ENCODE measurements at places on chromosomes 7 and 10.

GRCh38 chr7:74164985-74165456 lies 9.1 kb upstream of the EIF4H start:
- no peaks in the 10 kb centered on the region for H3K27me3 ChIP-seq
- no peaks in the 10 kb centered on the region for H3K4me1 ChIP-seq
- no peak overlapping the region for H3K4me3 ChIP-seq
- H3K36me3 ChIP-seq: no peaks in the 10 kb centered on the region
- no peak overlapping the region for H3K27ac ChIP-seq
- no peak for DNase-seq

DNA sequence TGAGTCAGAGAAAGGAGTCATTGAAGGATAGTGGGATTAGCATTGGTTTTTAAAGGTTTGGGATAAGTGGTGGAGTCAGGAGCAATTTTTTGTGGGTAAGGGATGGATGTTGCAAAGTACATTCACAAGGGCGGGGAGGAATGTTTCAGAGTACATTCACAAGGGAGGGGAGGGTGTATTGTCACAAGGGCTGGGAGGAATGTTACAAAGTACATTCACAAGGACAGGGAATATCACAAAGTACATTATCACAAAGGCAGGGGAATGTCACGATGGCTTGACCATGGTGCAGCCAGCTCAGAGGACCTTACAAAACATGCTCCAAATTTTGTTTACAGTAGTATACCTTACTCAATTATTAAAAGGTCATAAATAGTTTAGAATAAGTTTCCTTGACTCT lies 30.3 kb downstream of the C1GALT1 start:
- peaks cover 5% of the 10 kb centered on the region for H3K4me1 ChIP-seq
- no peak overlapping the region for H3K4me3 ChIP-seq
- DNase-seq: no peak

DNA sequence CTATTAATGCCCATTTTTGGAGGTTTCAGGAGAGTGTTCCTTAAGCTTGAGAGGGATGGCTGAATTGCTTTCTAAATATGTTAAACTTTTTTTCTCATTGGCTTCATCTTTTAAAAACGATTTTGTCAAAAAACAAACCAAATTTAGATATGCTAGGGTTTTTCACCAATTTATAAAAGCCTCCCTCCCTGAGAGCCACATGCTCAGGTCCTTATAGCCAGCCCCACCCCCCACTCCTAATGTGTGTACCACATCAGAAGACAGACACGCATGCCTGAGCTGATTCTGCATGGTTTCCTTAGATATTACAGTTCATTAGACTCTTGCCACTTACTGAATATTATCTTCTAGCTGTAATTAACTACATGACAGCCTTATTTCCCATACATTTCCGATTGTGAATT lies 2.0 kb downstream of the CUL1 start:
- H3K4me1 ChIP-seq: peaks cover 61% of the 10 kb centered on the region
- no peak for DNase-seq
- H3K36me3 ChIP-seq: no peaks in the 10 kb centered on the region
- no peaks in the 10 kb centered on the region for H3K27me3 ChIP-seq

GRCh38 chr10:85786401-85786899 lies 580.1 kb downstream of the GRID1 start:
- H3K4me3 ChIP-seq: no peak overlapping the region
- no peaks in the 10 kb centered on the region for H3K4me1 ChIP-seq
- H3K27me3 ChIP-seq: no peaks in the 10 kb centered on the region
- H3K27ac ChIP-seq: no peak overlapping the region
- no peak for DNase-seq

GRCh38 chr7:127812540-127812939 lies 160.5 kb downstream of the SND1 start:
- DNase-seq: no peak
- H3K27ac ChIP-seq: no peak overlapping the region
- H3K4me3 ChIP-seq: no peak overlapping the region

- H3K4me1 ChIP-seq: peaks cover 80% of the 10 kb centered on the region
- peak overlapping the region; percentile 90 for H3K4me3 ChIP-seq
- no peaks in the 10 kb centered on the region for H3K27me3 ChIP-seq
Measured at GRCh38 chr10:124743191-124744101, 732 bp downstream of the FAM53B start.

GRCh38 chr7:14888962-14889361 lies 13.6 kb downstream of the DGKB start:
- no peak overlapping the region for H3K4me3 ChIP-seq
- no peak for DNase-seq
- no peaks in the 10 kb centered on the region for H3K36me3 ChIP-seq
- no peaks in the 10 kb centered on the region for H3K4me1 ChIP-seq
- no peak overlapping the region for H3K27ac ChIP-seq

GRCh38 chr7:145928937-145929336 lies 187.7 kb upstream of the CNTNAP2 start:
- H3K4me3 ChIP-seq: no peak overlapping the region
- no peaks in the 10 kb centered on the region for H3K27me3 ChIP-seq
- no peaks in the 10 kb centered on the region for H3K4me1 ChIP-seq

DNA sequence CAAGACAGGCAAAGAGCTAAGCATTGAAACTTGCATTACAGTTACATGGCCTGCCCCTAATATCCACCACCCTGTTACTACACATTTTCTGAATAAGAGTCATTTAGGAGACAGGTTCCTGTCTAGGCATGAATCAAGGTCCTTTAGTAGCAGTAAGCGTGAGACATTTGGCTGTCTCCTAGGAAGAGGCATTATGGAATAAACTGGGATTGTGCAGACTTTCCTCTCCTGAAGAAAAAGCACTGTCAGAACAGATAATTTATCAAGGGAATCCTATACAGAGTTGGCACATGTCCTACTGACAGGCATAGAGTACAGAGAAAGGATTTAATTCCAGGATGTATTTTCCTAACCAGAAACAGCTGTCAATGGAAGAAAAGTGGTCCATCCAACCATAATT lies 111.9 kb downstream of the INHBA start:
- no peak overlapping the region for H3K27ac ChIP-seq
- DNase-seq: no peak
- H3K4me1 ChIP-seq: no peaks in the 10 kb centered on the region
- no peaks in the 10 kb centered on the region for H3K36me3 ChIP-seq

DNA sequence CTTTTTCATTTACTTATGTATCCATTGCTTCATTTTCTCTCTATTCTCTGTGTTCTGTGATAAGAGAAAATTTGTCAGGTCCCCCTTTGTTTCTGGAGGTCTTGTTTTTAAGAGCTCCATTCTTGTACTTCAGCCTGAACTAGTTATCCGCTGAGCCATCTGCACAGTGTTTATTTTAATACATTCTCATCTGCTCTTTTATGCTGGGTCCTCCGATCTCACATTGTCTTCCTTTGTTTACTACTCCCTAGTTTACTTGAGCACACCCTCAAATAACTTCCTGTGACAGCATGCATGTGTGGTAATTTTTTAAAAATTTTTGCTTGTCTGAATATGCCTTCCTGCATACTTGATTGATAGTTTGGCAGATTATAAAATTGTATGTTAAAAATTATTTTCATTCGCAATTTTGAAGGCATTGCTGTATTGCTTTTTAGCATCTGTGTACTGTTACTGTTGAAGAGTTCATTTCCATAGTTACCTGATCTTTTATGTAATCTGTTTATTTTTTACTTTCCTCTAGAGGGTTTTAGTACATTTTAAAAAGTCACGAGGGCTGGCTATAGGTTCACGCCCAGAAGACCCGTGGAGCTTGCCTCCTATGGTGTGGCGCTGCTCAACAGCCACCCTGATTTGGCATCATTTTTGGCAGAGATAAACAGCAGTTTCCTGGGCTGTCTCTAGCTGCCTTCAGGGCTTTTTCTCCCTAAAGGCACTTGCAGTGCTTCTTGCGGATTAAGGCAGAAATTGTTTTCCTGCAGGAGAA lies 31.9 kb downstream of the RSBN1L start:
- peaks cover 23% of the 10 kb centered on the region for H3K4me1 ChIP-seq
- peak overlapping the region; percentile 74 for H3K27ac ChIP-seq
- no peaks in the 10 kb centered on the region for H3K36me3 ChIP-seq

GRCh38 chr7:106599343-106599698 lies 61.6 kb downstream of the CCDC71L start:
- no peaks in the 10 kb centered on the region for H3K4me1 ChIP-seq
- no peaks in the 10 kb centered on the region for H3K36me3 ChIP-seq
- no peak overlapping the region for H3K27ac ChIP-seq
- H3K4me3 ChIP-seq: no peak overlapping the region

DNA sequence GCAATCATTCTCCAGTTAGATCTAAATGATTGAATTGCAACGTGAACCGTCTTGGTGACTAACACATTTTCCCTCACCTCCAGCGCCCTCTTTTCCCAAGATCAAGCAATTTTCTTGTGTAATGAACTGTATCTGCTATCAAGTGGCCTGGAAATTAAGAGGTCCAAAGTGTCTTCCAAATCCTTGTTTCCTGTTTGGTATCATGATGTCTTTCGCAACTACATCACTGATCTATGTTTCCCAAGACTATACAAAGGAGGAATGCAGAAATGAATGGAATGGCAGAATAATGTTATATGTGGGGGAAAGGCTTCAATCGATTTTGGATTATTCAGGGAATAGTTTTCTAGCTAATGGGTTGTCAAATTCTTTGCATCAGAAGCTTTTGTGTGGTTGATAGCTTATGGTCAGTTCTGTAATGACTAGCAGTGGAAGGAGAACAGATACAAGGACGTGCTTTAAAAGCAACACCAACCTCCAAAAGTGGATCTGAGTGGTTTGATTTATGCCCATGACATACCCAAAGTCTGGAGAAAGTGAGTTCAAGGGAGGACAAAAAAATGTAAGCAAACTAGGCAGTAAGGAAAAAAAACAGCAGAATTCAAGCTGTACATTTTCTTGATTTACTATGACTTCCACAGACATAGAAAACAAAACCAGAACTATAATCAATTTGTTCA lies 14.6 kb upstream of the ZEB1 start:
- H3K36me3 ChIP-seq: no peaks in the 10 kb centered on the region
- no peaks in the 10 kb centered on the region for H3K27me3 ChIP-seq
- DNase-seq: no peak
- H3K4me1 ChIP-seq: no peaks in the 10 kb centered on the region

- no peak overlapping the region for H3K27ac ChIP-seq
- DNase-seq: peak; percentile 69
- H3K27me3 ChIP-seq: no peaks in the 10 kb centered on the region
- H3K4me1 ChIP-seq: no peaks in the 10 kb centered on the region
- no peak overlapping the region for H3K4me3 ChIP-seq
- H3K36me3 ChIP-seq: no peaks in the 10 kb centered on the region
Measured at GRCh38 chr10:131168238-131168875, 143.2 kb downstream of the TCERG1L start.

DNA sequence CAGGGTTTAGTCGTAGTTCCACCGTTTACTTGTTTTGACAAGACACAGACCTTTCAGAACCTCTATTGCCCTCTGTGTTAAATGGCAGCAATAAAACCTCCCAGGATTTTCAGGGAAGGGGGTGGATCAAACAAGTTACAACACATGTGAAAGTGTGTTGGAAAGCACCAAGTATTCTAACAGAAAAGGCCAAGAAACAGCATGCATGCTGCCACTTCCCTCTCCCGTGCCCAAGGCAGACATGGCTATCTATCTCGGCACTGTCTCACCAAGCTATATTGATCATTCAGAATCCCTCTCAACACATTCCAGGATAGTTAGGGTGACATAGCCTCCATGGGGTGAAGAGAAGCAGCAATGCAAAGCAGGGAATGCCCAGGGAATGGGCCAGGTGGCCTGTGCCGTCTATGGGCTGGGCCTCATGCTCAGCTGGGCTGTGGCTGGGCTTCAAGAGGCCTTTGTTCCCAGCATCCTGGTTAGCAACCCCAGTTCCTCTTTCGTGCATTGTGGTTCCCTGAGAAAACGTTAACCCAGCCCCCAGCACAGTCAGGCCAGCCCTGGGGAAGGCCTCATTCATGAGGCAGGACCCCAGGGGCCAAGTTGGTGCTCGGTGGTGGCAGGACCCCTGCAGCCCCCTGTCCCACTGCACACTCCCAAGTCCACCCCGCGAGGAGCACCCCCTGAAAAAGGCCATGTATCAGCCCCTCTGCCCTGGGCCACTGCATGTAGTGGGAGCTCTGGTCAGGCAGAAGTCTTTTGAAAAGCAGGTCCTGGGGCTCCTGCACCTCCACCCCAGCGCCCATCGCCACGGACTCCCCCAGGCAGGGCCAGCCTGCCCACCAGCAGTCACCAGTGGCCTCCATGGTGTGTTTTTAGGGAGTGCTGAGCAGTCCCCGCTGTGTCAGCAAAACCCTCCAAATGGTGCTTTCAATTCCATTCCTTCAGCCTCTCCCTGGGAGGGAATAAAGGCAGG lies 25.5 kb downstream of the VSIR start:
- H3K27me3 ChIP-seq: no peaks in the 10 kb centered on the region
- peaks cover 30% of the 10 kb centered on the region for H3K36me3 ChIP-seq
- DNase-seq: no peak
- H3K4me1 ChIP-seq: peaks cover 63% of the 10 kb centered on the region

DNA sequence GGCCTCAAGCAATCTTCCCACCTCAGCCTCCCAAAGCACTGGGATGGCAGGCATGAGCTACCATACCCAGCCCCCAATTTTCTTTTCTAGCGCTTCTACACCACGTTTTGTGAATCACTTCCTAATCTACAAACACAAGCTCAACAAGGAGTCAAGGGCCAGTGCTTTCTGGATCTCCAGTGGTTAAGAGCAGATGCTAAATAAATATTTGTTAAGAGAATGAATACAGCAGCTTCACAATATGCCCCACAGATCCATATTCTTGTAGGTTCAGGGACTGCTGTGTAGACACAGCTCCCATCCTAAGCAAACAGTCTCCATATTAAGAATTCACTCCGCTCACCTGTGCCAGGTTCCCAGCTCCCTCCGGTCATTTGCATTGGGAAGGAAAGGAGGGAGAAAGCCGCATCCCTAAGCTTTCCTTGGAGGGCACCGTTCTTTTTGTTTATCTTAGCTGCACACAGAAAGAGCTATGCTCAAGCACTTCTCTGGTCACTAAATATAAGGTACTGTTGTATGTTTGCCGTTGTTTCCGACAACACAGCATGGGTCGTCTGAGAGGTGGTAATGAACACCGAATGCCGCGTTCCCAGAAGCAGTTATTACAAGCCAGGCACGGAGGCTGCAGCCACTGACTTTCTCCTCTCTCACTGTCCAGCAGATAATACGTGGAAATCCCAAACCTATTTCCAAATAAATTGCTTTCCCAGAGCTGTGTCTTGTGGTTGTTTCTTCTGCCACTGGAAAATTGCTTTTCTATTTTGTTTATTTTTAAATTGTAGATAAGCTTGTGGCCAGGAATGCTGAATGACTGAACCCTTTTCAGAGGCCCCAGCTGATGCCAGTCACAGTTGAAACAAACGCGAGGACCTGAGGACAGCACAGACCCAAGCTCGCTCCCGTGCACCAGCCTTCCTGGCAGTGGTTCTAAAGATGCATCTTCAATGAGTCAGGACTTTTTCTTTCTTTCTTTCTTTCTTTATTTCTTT lies 217.1 kb downstream of the PRPF18 start:
- H3K36me3 ChIP-seq: no peaks in the 10 kb centered on the region
- H3K27me3 ChIP-seq: no peaks in the 10 kb centered on the region
- H3K4me1 ChIP-seq: no peaks in the 10 kb centered on the region
- H3K27ac ChIP-seq: no peak overlapping the region
- DNase-seq: no peak

- DNase-seq: no peak
- H3K4me1 ChIP-seq: no peaks in the 10 kb centered on the region
- no peak overlapping the region for H3K27ac ChIP-seq
- no peak overlapping the region for H3K4me3 ChIP-seq
- peaks cover 53% of the 10 kb centered on the region for H3K36me3 ChIP-seq
- no peaks in the 10 kb centered on the region for H3K27me3 ChIP-seq
Measured at GRCh38 chr7:5199841-5200240, 9.8 kb downstream of the WIPI2 start.

Data from suprapubic skin (tissue), 4 donors.